ENCODE measurements at places on chromosomes 7 and 10.

DNA sequence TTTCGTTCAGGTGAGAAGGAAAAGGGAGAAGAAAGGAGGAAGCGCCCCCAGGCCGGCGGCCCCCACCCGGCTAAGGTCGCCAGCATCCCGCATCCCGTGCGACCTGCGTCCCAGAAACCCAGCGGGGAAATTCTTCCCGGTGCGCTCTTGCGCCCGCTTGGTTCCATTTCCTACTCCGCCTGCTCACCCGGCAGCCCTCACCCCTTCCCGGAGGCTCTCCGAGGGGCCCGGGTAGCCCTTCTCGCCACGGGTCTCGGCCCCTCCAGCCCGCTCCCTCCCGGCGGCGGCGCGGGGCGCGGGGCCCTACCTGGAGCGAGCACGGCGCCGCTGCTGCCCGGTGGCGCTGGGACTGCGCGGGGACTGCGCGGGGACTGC is at the start of gene PRKCQ:
TSS of gene PRKCQ (minus strand) at position 373 of the 375 bp plus-strand sequence. CDS start 65,141 bp downstream, outside the sequence.
- no peak for DNase-seq

GRCh38 chr10:68163735-68164134 is 54.4 kb downstream of the MYPN start:
- no peak for DNase-seq

GRCh38 chr7:130954918-130955564 is 221.0 kb upstream of the KLF14 start:
- DNase-seq = no peak

GRCh38 chr10:43308515-43308914 is 41.6 kb upstream of the RASGEF1A start:
- no peak for DNase-seq

DNA sequence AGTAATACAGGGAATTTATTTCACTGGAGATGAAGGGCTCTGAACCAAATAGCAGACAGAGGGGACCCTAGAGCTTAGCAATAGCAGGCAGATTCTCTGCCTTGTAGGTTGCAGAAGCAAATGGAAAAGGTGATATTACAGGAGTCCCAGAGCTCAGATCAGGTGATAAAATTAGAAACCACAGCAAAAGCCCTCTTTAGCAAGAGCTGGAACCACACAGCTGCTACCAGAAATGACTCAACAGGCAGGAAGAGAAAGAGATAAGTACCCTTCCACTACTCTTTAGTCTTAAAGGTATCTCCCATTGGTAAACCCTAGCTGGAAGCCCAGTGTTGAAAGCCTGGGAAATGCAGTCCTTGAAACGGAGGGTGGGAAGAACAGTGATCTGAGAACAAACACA is 535.6 kb upstream of the GHITM start:
- DNase-seq = no peak

GRCh38 chr7:19376538-19376937 is 231.3 kb upstream of the FERD3L start:
- no peak for DNase-seq

DNA sequence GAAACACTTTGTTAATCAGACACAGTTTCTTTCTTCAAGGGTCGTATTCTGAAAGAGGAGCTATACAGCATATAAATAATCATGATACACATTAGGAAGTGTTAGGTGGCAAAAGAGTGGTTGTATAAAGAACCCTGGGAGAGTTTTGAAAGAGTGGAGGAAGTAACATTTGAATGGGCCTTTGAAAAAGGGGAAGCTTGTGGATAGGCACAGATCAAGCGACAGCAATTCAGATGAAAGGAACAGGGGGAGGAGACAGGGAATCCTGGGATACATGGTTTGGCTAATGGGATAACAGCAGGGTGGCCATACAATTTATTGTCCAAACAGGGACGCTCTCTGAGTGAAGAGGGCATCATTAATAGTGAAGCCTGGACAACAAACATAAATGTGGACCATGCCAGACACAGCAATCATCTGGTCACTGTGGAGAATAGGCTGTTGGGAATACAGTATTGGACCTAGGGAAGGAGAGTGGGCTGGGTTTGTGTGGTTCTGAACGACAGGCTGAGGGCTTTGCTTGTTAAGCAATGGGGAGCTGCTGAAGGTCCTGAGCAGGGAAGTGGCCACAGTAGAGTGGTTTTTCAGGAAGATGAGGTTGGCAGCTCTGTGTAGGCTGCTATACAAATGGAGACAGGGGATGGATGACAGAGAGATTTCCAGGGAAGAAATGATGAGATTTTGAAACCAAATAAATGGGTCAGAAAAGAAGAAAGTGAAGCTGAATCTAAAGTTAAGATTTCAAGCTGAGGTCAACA is 75.9 kb downstream of the ICA1 start:
- DNase-seq = no peak

GRCh38 chr10:25682203-25682851 is 251.7 kb upstream of the MYO3A start:
- DNase-seq = peak; percentile 69

DNA sequence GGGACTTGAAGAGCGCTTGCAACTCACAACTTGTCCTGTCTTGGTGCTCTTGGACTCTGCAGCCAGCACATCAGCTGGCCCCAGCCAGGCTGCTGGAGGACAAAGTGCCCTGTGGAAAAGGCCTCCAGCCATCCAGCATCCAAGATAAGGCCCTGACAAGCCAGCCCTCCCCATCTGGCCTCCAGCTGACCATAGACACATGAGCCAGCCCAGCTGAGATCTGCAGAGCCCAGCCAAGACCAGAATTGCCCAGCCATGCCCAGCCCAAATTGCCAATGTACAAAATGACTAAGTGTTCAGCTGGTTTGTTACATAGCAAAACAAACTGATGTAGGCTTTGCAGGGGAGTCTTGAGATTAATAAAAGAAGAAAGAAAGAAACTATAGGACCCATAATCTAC is 36.0 kb upstream of the FRMD4A start:
- no peak for DNase-seq

DNA sequence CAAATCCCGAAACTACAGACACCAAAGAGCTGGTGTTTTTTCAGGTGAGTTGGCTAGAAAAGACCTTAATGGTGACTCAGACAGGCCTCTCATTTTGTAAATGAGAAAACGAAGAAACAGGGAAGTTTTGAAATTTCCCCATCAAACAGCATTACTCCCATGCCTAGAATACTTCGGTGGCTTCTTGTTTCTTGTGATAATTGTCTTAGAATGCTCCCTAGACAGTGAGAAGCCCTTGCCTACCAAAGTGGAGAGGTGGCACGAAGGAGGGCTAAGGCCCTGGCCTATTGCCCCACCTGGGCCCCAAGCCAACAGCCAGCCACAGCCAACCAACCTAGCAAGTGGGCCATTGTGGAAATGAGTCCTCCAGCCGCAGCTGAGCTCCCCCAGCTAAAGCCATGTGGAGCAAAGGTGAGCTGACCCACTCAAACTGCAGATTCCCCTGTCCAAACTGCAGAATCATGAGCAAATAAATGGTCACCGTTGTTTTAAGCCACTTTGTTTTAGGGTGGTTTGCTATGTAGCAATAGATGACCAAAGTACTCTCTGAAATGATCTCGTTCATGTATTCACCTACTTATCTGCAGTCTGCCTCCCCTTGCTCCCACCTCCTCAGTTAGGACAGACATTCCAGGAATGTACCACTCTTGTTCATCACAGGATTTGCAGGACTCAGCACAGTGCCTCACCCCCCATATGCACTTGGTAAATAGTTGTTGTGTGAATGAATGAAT is 97.7 kb upstream of the FGFR2 start:
- DNase-seq = no peak

DNA sequence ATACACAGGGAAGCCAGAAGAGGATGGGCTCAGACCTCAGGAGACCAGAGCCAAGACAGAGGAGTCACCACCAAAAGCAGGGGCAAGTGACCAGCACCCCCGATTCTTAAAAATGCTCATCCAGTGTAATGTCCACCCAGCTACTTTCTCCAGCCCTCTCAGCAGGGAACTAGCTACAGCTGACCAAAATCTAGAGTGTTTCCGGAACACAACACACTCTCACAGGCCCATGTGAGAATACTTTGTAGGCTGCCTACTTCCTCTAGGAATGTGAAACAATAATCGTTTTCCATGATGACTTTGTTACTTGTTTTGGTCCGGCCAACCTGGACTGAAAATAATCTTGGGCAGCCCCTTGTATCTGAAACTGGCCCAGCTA is 14.5 kb downstream of the PSAP start:
- no peak for DNase-seq

GRCh38 chr10:48902096-48902495 is 37.5 kb downstream of the LRRC18 start:
- no peak for DNase-seq

DNA sequence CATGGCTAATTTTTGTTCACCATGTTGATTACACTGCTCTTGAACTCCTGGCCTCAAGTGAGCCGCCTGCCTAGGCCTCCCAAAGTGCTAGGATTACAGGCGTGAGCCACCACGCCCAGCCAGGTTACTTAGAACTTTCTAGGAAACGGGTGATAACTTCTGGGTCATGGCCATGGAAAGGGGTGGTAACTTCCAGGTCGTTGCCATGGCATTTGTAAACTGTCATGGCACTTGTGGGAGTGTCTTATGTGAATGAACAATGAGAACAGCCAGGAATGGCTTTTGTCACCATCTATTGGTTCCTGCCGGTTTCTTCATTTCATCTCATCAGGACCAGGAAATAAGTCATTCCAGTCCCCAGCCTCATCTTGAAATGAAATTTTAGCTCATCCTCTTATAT is 120.9 kb downstream of the SLC16A9 start:
- no peak for DNase-seq

- peak; percentile 7 for DNase-seq
These were observed 120.5 kb upstream of the SEMA3E start for GRCh38 chr7:83769407-83769806.

DNA sequence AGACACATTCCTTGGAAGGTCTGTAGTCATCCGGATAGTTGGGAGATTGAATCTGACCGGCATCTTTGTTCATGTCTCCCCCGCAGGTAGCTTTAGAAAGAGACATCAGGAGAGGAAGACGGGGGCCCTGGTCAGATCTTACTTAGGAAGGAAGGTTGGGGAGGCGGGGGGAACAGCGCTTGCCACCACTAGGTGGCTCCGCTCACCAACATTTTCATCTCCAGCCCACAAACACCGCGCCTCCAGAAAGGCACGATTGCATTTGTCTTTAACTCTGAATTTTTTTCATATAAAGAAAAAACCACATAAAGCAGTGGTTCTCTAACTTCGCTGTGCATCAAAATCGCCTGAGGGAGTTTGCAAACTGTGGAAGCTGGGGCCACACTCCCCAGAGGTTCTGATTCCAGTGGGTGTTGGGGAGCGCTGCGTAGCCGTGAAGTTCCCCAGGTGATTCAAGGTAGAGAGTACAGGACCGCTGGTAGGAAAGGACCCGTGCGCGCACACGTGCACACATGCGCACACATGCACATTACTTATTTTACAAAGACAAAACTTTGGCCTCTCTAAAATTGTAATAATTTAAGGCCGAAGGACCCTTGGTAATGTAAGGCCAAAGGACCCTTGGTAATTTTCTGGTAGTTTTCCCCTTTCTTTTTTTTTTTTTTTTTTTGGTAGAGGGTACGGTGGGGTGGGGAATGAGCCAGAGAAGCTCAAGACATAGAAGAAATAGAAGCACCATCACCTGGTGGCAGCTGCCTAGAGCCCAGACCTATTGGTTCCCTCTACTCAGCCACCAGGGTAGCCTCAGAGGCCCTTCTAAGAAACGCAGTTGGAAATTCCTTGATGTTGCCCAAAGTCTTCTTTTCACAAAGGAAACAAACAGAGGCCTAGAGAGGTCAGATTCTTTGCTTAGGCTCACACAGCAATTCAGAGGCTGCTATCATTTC is 37.4 kb upstream of the OPALIN start:
- peak; percentile 82 for DNase-seq

GRCh38 chr10:78408671-78409472 is 375.2 kb downstream of the RPS24 start:
- DNase-seq = no peak

DNA sequence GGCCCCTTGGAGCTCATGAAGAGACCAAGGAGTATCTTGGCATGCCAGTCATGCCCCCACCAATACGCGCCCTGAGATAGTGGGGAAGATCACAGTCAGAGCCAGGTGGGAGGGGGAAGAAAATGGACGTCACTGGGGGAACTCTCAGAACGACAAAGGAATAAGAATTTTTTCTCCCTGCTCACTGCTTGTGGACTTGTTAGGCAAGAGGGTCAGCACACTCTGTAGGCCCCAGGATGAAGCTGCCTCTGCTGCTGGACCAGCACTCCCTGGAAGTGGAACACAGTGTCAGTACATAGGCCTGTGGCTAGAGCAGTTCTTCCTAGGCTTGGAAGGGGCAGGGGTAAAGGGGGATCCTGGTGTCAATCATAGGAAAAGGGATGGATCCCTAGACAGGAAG is 46.5 kb downstream of the DRGX start:
- DNase-seq = no peak

DNA sequence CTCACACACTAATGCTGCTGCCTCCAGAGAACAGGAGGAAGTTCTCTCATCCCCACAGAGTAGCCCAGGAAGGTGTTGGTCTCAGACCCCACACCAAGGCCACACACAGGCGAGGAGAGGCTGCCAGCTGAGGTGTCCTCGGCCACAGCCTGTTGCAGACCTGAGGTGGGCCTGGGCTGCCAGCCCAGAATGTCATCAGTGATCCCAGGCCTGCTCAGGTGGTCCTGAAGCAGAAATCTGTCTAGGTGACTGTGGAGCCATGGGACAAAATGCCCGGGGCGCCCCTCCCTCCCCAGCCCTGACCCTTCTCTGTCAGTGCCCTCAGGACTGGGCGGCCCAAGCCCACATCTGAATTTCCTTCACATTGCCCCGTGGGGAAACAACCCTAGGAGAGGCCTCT is 43.5 kb upstream of the LRRC4 start:
- DNase-seq = no peak

DNA sequence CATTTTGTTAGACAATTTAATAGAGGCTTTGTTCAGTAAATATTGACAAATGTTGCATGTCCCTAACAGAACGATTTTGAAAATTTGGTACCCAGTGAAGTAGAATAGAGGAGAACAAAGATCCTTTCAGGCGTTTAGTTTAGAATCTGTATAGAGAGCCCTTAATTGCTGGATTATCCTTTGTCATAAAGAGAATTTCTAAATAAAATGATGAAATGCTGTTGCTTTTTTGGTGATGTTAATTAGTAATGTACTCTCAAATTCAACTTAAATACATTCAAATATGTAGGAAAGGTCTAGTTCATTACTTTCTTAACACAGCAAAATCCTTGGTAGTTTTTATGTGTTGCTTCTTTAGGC is 1.2 kb downstream of the LUC7L2 start:
- no peak for DNase-seq

GRCh38 chr10:126373147-126373546 is 15.1 kb downstream of the ADAM12 start:
- no peak for DNase-seq

GRCh38 chr10:113739031-113739430 is 12.5 kb upstream of the PLEKHS1 start:
- DNase-seq = no peak

GRCh38 chr10:22598478-22598877 is 115.9 kb downstream of the PIP4K2A start:
- no peak for DNase-seq

All from T47D (cell line).